ENCODE measurements at places on chromosomes 4 and X.

DNA sequence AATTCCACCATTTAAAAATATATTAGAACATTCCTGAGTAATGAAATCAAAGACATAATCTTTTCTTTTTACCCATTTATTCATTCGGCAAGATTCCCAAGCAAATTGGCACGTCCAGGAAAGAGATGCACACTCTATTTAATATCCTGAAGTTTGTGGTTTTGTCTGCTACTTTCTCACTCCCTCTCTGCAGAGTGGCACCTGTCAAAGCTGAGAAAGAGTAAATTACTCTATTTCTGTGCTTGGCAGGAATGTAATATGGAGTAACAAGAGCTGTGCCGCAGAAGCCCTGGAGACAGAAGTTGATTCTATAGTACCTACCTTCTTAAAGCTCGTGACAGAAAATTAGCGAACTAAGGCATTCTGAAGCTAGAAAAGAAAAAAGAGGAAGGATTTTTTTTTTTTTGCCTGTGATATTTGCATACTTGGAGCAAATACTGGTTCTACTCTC is 5.5 kb downstream of the GSTCD start:
- no peak for DNase-seq

- DNase-seq = no peak
These were observed 218.0 kb upstream of the AGTR2 start for GRCh38 chrX:115952417-115953092.

DNA sequence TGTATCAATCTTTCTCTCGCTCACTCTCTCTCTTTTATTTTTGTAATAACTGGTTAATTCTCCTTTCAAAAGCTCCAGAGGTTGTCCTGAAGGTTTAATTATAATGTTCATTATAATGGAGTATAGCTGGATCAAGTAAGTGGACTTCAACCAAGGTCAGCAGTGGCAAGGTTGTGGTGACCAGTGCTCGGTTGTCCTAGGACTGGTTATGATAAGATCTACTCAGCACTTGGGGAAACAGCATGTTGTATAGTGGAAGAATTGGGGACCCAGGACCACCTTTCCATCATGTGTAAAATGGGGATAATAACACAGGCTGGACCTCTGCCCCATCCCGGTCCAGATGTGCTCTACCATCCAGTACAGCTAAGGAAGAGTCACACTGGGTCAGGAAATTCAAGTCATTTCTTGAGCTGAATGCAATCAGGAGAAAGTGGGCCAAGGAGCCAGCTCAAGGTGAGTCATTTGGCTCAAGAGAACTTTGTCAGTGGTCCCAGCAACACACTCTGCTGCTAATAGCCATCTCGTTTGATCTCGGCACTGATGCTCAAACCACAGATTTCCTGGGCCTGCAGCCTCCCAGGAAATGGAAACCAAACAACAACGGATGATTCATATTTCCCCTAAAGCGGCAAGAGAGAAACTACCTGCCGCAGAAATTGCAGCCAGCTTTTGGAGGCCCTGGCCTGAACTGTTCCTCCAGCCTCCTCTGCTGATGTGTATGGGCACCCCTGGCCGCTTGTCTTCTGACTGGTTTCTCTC is 123.6 kb upstream of the RBPJ start:
- no peak for DNase-seq

DNA sequence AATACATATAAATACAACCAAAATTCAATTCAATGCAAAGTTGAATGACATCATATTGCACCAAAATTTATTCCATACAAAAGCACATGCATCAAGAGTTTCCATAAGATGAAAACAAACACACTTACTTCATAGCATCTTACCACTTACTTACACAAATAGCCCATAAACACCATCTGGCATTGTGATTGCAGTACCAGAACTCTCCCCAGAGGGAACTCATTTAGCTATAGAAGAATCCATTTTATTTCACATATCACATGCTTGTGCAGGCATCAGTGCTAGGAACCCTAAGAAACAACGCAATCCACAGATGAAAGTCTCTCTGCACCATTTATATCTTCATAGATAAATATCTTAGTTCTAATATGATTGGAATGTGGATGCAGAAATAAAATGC is 77.9 kb downstream of the SLC7A11 start:
- DNase-seq = no peak

DNA sequence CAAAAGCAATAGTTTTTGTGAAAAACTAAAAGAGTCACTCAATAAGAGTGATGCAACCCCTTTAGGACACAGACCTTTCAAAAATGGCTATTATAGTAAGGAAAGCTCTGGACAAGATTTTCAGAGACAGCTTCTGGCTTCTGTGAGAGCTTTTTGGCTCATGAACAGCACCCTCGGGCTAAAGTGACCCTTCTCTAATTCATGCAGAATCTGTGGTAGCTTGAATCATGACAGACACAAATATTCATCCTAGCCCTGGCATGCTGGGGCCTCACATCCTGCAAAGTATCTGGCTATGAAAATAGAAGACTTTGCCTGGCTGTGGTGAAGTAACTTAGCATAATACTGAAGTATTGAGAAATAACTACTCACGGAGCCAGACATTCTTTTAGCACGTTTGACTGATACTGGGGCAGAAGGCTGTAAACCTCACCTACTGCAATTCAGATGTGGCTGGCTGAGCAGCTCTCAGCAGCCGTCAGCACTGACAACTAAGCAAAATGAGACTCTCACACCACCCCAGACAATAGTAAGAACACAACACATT is 327.3 kb downstream of the MAPK10 start:
- no peak for DNase-seq

- DNase-seq = no peak
These were observed 23.3 kb downstream of the SPIN4 start for GRCh38 chrX:63327788-63328187.
